Occipital lobe (tissue), 3 donors: ENCODE measurements at places on chromosomes 16 and 17. TPM values are rescaled to one million over a fixed set of nuclear protein-coding genes. Genes with fewer than 3 reads are reported as not detected.
A peak's percentile ranks its signal among the peaks of the same experiment; 100 is the strongest.

The FOXC2 gene
- total RNA-seq, result 0.62 TPM

- no peak for DNase-seq
Measured at GRCh38 chr16:2420035-2420434, 9.2 kb upstream of the CCNF start.

DNA sequence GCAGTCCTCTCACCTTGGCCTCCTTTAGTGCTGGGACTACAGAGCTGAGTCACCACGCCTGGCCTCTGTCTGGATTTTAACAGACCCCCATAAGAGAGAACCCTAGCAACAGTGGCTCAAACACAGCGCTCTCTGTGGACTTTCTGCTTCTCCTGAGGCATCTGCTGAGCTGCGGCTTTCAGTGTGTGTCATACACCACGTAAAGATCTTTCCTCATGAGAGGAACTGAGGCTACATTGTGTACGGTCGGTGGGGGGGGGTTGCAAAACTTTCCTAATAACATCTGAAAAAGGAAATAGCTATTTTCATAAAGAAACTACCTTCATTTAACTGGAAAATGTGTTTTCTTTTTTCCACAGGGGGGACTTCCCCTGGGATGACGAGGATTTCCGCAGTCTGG lies 32.9 kb downstream of the DEF8 start:
- no peak for DNase-seq

- no peak for DNase-seq
Measured at GRCh38 chr16:83705856-83706255, 101.9 kb upstream of the HSBP1 start.

- no peak for DNase-seq
Measured at GRCh38 chr17:75338335-75338734, 49.1 kb upstream of the SLC25A19 start.

DNA sequence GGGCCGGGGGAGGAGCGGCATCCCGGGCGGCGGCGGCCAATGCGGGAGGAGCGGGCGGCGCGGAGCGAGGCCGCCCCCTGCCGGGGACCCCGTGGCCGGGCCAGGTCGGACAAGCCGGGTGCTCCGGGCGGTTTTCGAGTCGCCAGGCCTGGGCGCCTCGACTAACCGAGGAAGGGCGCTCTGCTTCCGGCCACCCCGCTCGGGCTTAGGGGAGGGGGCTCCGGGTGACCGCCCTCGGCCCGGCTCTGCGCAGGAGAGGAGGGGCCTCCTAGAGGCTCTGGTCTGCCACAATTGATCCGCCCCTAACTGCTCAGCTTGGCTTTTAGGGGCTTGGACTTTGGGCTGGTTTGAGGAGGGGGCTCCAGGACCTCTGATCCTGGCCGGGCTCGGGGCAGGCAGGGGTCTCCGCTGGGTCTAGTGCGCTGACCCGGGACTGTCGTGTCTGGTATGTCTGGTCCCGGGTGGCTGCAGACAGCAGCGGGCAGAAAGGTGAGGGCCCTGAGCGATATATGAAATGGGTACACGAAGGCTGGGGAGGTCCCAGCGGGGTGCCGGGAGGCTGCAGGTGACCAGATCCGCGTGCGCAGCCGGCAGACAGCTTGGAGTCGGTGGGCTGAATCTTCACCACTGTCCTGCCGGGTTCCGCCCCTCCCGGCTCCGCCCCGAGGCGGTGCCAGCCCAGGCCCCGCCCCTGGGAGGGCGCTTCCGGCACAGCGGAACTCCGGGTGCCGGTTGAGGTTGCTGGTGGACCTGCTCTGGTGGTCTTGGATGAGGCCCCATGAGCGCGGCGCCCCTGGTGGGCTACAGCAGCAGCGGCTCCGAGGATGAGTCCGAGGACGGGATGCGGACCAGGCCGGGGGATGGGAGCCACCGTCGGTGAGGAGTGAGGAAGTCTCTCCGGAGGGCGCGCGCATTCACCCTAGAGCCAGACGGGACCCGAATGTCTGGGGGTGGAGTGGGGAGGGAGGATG lies at the start of gene USB1:
USB1 (plus strand) TSS at position 702 of the 971 bp plus-strand sequence; CDS start at position 779, 77 bp downstream.
- peak; percentile 80 for DNase-seq

- DNase-seq, result no peak
Measured at GRCh38 chr17:69452664-69453260, 38.3 kb downstream of the MAP2K6 start.

The ABCA6 gene
- 3.7 TPM for total RNA-seq

The ALDH3A2 gene
- 96.1 TPM for total RNA-seq

The FBXO47 gene
- not detected for total RNA-seq

DNA sequence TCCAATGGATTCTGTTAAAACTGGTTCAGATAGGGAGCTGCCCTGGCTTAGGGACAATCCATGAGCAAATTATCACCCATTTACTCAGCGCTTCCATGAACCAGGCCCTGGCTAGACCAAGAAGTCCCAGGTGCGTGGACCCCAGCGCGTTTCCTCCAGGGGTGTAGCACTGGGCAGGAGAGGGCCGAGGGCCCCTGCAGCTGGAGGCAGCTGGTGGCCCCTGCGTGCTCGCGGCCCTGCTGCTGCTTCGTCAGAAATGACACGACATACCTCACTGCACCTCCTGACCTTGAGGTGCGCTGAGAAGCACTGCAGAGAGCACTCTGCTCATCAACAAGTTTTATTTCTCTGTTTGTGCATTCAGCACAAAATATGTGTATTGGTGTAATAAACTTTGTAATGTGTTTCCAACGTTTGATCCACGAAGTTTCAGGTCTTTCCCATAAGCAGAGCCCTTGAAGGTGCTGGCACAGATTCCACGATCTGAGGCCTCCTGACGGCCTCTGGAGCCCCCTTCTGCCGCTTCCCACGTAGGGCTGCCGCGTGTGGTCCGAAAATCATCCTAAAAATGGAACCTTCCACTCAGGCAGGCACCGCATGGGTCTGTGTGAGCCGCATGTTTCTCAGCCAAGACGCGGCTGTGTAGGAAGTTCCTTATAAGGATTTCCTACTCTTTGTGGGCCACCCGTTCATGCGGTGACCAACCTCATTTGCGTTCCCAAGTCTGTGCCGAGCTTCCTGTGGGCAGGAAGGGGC lies 50.8 kb upstream of the ZCCHC14 start:
- DNase-seq, result no peak

GRCh38 chr16:68374246-68374805 lies 63.5 kb downstream of the PRMT7 start:
- DNase-seq, result peak; percentile 70

DNA sequence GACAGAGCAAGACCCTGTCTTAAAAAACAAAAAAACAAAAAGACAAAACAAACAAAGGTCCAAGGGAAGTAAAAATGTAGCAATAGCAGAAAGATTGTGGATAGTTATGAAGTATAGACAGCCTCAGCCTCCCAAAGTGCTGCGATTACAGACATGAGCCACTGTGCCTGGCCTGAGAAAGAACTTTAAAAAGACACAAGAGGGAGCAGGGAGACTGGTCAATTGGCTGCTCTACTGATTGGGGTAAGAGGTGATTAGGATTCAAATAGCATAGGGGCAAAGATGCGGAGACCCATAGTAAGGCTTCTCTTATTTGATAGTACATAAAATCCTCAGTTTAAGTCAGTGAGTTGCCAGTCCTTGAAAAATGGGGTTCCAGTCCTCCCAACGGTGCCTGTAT lies 518.2 kb upstream of the GOT2 start:
- DNase-seq, result no peak

- DNase-seq, result no peak
Measured at GRCh38 chr16:12530302-12530701, 273.4 kb downstream of the CPPED1 start.

DNA sequence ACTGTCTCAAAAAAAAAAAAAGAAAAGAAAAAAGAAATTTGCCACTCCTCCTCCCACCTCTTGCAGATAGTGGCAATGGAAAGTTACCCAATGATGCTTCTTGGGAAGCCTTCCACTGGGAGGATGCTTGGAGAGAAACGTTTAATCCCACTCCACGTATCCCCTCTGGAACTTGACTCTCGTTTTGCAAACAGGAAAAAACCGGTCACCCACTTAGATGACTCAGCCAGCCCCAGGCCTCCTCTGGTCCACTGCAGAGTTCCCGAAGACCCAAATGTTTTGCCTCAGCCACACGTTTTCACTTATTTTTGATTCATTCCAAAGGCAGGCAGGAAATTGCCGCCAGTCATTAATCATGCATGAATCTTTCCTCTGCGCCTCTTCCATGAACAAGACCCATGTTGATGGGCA lies 9.3 kb upstream of the TNFRSF17 start:
- DNase-seq, result no peak

DNA sequence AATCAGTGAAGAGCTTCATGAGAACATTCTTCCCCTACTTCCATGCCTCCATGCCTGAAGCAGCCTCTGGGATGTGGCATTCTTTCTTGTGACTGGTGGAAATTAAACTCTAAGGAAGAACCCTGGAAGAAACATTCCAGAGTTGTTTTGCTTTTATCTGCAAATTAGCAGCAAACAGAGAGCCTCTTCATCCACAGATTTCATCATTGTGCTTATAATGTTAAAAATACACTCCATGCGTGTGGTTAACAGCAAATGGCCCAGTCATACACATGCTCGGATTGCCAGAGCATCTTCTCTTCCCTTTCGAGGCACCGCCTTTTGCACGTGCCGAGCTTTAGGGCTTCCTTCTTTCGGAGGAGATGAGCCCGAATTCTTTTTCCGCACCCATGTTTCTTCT lies 411.3 kb downstream of the SNX29 start:
- no peak for DNase-seq

- no peak for DNase-seq
Measured at GRCh38 chr17:38738007-38738662, 8.0 kb downstream of the CISD3 start.

- DNase-seq, result no peak
Measured at GRCh38 chr16:15671530-15672117, 21.6 kb downstream of the NDE1 start.

DNA sequence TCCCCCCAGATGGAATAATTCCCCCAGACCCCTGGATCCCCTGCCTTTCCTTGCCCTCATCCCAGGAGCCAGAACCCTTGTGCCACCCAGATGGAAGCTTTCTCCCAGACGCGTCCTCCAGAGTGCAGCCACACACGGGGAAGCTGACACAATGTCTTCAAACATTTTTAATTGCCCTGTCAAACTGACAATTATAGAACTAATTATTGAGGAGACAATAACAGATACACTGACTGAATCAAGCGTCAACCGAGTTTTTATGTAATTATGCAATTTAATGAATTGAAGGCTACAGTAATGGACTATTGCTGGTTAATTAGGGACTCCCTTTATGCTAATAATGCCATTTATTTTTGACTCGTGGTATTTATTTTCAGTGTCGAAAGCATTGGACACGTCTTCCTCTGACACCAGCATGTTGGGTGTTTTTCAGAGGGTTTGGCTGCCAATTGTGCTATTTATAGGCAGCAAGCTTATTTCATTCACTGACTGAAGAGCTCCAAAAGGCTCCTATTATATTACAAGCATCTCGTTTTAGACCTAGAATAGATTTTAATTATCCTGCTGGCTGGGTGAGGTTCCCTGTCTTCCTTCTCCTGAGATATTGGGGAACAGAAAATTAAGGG lies 298.2 kb upstream of the C16orf82 start:
- DNase-seq, result no peak

The FTSJ3 gene
- total RNA-seq, result 40.4 TPM

GRCh38 chr16:12898551-12898950 lies 2.8 kb upstream of the SHISA9 start:
- DNase-seq, result no peak

GRCh38 chr17:40645943-40646342 lies 1.7 kb downstream of the SMARCE1 start:
- no peak for DNase-seq

DNA sequence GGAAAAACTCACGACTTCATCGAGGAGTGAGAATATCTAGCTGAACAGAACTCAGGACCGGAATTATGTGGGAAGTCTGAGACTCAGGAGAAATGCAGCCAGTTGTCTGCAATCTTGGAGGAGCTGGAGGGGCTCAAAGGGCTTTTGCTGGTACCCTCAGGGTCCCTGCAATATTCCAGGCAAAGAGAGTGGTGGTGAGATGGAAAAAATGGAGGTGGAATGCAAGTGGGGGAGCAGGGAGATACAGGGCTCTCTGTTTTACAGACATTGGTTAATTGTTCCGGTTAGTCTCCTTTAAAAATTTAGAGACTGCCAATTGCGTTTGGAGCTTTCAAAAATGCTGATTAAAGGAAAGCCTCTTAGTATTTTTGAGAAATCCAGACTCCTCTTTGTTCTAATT lies 18.2 kb upstream of the HP start:
- DNase-seq, result no peak

GRCh38 chr17:37661400-37662014 lies 18.3 kb upstream of the DDX52 start:
- DNase-seq, result no peak

GRCh38 chr17:37610971-37611370 lies 1.8 kb upstream of the SYNRG start:
- DNase-seq, result no peak

- DNase-seq, result no peak
Measured at GRCh38 chr16:66701026-66701425, 4.5 kb upstream of the CMTM4 start.

GRCh38 chr17:59619035-59619297 lies 729 bp upstream of the CLTC start:
- no peak for DNase-seq

DNA sequence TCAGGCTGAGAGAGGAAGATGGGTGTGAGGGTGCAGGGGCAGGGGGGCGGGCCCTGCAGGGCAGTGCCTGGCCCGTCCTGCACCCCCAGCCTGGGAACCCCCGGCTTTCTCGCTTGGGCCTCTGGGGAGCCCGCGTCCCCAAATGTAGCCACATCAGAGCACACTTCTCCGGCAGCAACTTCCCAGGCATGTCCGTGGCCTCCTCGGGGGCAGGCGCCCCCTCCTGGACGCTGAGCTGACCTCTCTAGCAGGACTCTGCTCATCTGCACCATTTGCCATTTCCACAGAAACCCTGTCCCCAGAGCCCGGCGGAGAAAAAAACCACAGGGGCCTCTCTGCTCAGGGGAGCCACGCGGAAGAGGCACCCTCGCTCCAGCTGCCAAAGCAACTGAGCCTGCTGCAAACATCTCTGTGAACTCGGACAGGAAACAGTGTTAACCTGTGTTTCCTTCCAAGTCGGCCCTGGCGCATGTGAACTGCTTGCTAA lies 63.4 kb downstream of the KLHDC4 start:
- DNase-seq, result no peak

- no peak for DNase-seq
Measured at GRCh38 chr17:60168654-60169053, 18.9 kb downstream of the CA4 start.

- DNase-seq, result no peak
Measured at GRCh38 chr17:2852729-2853282, 56.6 kb downstream of the RAP1GAP2 start.

The PYDC1 gene
- total RNA-seq, result 0.78 TPM

DNA sequence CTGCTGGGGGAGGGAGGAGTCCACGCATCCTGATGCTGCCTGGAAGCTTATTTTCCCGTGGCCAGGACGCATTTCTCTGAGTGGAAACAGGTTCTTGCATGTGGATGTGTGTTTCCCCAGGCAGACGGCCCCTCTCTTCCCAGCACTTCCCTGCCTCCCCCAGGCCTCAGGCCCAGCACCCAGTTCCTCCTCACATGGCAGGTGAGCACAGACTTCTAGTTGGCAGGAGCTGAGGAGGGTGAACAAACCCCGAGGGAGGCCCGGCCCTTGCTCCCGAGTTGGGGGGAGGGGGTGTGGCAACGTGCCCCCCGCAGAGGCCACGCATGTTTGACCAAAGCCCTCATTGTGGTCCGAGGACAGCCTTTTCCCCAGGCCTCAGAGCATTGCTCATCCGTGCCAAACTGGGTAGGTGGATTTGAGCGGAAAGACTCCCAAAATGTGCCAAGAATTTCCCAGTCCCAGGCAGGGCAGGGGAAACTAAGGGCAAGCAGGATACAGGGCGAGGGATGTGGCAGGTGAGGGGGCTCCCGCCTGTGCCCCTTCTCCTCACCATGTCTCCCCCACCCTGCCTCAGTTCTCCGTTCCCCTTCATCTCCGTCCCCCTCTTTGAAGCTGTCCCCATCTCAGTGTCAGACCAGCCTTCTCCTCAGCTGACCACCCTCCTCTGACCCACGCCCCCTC lies 1.5 kb upstream of the SPEM1 start:
- DNase-seq, result no peak

The SYNGR3 gene
- 81.3 TPM for total RNA-seq
